ENCODE measurements at places on chromosomes 6 and 20.

DNA sequence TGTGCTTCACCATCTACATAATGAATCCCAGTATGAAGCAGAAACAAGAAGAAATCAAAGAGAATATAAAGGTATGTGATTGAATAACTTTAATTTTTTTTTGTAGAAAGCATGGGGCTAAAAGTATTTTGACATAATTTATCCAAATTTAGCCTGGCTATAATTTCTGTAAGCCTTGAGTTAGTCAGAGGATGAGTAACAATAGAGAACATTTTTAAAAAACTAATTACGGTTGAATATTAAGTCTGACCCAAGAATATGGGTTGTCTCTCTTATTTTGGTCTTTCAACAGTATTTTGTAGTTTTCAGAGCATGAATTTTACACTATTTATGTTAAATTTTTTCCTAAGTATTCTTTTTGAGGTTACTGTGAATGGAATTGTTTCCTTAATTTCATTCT is 2.5 kb downstream of the GMNN start:
- no peak for DNase-seq

DNA sequence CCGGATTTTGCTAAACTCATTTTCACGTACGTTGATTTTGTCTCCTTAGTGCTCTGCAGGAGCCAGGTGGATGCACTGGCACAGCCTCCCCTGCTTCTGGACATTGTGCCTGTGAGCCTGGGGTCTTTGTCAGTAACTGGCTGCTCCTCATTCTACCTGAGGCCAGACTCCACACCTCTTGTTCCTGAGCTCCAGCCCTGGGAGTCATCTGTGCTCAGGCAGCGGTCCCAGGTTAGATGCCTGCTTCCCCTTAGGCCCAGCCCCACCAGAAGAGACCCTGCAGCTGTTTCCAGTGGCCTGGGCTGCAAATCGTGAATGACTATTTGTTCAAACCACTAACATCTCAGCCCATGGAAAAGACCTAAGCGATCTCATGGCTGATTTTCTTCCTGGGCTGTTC is 129.1 kb downstream of the ERMARD start:
- no peak for DNase-seq

- no peak for DNase-seq
These were observed 80.9 kb upstream of the SRSF6 start for GRCh38 chr20:43376831-43377230.

GRCh38 chr6:146770965-146771735 is 172.4 kb downstream of the ADGB start:
- no peak for DNase-seq

DNA sequence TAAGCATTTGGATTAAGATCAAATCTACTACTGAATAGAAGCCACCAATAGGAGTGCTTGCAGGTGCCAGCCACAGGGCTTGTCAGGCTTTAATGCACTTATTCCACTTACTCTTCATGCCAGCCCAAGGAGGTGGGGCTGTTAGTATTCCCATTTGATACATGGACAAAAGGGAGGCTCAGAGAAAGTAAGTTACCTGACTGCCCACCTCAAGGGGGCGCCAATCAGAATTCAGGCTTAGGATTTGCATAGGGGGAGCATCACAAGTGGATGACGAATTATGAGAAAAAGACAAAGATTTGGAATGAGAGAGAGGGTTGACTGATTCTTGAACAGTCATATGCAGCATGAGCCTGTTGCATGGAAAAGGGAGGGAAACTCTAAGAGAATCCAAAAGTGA is 188.4 kb upstream of the TSHZ2 start:
- no peak for DNase-seq

GRCh38 chr6:85465762-85466161 is 15.9 kb downstream of the NT5E start:
- DNase-seq: no peak

DNA sequence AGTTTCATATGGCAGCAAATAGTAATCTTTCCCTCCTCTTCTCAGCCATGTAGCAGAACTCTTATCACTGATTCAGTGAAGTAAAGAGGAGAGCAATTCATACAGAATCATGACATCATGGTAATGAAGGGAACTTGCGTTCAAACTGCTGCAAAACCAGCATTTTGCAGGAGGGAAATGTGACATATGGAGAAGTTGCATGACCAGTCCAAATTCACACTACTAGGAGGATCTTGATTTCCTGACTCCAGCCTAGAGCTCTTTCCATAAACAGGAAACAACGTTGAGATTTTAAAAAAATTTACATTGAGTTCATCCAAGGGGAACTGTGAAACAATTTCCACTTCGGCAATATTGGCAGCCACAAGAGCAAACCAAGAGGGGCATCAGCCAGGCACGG is 63.8 kb downstream of the MBOAT1 start:
- DNase-seq: no peak

- DNase-seq: no peak
These were observed 628 bp downstream of the NKAIN4 start for GRCh38 chr20:63253438-63254231.

DNA sequence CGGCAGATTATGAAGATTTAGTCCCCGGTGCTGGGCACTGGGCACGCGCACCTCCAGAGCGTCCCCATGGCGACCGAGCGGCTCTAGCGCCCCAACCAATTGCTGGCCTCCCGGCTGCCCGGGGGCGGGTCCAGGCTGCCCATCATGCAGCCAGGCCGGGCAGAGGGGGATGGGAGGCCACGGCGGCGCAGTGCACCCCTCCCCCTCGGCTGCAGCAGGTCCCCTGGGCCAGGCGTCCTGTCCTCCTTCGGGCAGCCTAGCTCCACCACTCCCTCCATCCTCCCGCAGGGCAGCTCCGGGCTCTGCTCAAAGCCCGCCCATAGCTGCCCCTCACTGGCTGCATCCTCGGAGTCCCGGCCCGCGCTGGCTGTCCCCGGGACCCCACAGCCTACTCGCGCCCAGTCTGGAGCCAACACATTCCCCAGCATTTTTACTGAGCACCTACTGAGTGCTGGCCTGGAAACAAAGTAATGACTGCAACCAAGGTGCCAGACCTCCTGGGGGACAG is 99.4 kb downstream of the ASXL1 start:
- no peak for DNase-seq
